ENCODE measurements at places on chromosomes 16 and 17.

DNA sequence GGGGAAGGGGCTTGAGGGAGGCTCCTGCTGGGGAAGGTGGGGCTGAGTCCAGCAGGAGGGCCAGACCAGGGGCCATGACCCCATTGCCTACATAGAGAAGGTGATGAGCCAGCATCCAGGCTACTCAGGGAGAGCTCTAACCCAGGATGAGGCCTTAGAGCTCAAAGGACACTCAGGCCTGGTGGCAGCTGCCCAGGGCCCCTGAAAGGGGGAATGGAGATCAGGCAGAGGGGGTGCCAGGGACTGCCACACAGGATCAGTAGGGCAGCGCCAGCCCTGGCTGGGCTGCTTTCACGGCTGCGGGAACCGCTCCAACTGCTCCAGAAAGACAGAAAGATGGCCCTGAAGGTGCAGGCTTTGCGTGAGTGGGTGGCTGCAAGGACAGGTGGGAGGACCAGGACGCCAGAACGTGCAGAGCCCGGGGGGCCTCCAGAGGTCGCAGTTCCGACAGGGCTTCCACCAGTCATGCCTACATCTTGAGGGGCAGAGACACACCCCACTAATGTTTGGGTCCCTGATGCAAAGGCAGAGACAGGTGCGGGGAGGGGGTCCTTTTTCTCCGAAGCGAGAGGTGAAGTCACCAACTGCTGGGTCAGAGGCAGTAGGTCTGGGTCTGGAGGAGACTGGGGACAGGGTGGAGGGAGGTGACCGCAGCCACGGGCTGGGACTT, 882 bp upstream of the ATP6V0C start:
- DNase-seq: peak; percentile 22

GRCh38 chr17:65666876-65667321, 105.5 kb upstream of the AXIN2 start:
- DNase-seq: no peak

GRCh38 chr16:10992797-10993196, 48.4 kb downstream of the CLEC16A start:
- no peak for DNase-seq

GRCh38 chr17:82241183-82241925, 12.5 kb downstream of the SLC16A3 start:
- DNase-seq: peak; percentile 22

DNA sequence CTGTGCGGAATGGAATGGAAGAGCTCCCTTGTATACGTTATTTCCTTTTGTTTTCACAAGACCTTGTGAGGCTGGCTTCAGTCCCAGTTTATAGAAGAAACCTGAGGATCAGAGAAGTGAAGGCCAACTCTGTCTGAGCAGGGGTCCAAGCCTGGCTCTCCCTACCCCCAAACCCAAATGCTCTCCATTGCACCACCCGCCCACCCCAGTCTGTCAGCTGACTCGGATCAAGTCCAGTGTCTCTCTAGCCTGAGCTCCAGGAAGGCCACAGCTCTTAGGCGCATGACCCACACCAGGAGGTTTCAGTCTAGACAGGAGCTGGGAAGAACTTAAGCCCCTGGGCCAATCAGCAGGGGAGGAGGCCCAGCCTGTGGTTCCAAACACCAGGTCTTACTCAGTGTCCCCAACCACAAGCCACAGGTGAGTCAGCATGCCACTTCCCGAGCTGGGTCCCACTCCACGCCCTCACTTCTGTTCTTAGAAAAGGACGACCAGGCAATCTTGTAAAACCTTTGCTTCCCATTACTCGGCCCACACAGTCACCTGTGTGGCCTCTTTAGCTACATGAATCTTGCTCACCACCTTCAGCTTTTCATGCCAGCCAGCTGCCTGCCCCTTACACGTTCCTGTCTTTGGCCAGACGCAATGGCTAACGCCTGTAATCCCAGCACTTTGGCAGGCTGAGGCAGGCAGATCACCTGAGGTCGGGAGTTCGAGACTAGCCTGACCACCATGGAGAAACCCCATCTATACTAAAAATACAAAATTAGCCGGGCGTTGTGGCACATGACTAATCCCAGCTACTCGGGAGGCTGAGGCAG, 27.8 kb downstream of the TK2 start:
- DNase-seq: peak; percentile 94

GRCh38 chr16:11256661-11257130, 692 bp upstream of the SOCS1 start:
- no peak for DNase-seq

- DNase-seq: no peak
Measured at GRCh38 chr17:1796800-1797199, 32.9 kb downstream of the SMYD4 start.

GRCh38 chr17:50675627-50676026, 32.1 kb downstream of the ANKRD40 start:
- DNase-seq: no peak

DNA sequence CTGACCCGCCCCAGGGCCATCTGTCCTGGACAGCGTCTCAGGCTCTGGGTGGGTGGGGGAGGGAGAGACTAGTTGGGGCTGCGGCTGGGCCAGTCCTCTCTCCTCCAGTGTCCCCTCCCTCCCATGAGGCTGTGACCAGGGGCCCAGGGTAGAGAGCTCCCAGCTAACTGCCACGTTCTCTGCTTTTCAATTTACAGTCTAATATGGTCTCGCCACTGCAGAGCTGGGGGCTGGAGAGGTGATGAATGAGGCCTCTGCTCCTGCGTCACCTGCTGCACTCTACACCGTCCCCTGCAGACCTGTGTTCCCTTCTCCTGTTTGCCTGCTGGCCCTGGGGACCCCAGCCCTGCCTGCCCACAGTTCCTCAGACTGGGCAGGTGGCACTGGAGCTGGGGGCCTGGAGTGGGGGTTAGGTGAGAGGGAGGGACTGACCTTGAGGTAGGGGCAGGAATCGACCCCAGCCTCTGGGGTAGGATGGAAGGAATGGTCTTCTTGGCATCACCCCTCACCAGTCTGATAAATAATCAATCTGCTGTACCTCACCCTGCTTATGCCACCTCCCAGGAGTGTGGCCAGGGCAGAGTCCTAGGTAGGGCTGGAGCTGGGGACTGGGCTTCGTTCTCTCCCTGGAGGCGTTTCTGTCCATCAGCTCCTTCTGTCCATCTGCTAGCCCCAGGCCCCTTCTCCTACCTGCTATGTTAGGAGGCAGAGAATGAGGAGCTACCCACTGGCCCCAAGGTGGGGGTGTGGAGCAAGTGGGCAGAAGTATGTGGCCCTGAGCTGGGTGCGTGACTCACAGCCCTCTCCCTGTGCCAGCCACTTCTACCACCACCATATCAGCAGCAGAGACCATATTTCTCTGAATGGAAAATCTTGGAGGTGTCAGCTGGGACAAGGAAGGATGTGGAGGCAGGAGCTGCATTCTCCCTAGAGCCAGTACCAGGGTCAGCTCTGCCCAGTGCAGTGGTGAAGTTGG, 12.9 kb downstream of the SEZ6 start:
- no peak for DNase-seq

GRCh38 chr16:62079236-62079635, 43.0 kb upstream of the CDH8 start:
- no peak for DNase-seq

GRCh38 chr17:70629902-70630301, 460.6 kb downstream of the KCNJ2 start:
- DNase-seq: no peak

DNA sequence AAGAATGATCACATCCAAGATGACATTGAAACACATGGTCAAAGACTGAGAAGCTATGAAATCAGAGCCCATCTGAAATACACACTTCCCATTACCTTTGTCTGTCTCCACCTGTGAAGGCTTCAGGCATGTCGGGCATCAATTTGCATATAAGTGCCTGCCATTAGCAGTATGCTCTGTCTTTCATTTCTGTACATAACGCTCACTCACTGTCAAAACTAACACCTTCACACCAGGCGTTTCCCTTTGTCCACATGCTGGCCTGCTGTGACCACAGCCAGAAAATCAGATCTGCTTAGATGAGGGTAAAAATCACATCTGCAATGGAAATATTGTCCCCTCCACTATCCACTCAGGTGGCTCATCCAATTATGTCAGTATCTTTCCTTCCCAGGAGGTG, 524.8 kb downstream of the TOX3 start:
- no peak for DNase-seq

- no peak for DNase-seq
Measured at GRCh38 chr17:48102043-48102750, 919 bp upstream of the CBX1 start.

DNA sequence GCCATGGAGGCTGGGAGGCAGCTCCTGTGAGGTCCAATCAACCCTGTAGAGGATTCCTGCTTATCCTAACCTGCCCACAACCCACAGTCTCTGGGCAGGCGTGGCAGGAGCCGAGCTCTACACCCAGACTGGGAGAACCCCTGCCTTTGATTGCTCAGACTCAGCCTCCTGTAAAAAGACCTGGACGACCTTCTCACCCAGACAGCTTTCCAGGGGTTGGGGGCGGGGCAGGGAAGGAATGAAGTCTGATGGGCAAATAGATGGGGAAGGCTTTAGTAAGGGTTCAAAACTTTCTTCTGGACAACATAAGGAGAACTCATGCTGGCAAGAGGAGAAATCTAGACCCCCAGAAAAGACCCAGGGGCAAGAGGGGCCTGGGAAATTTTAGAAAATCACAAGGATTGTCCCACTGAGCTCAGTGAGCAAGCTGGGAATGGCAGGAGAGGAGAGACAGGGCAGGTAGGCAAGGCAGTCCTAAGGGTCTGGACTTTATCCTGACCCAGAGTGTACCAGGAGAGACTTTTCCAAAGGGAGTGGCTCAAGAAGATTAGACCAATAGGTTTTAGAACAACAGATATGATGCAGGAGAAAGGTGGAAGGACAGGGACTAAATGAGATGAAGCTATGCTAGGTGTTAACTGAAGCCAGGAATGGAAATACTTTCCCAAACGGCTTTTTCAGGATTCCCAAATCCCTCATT, 70.8 kb downstream of the TMEM132E start:
- no peak for DNase-seq

GRCh38 chr16:80210787-80211186, 330.0 kb upstream of the DYNLRB2 start:
- DNase-seq: no peak

GRCh38 chr17:74603746-74604145, 11.7 kb upstream of the CD300LD start:
- DNase-seq: no peak

GRCh38 chr17:77528516-77529327, 388.0 kb downstream of the SEC14L1 start:
- DNase-seq: no peak

DNA sequence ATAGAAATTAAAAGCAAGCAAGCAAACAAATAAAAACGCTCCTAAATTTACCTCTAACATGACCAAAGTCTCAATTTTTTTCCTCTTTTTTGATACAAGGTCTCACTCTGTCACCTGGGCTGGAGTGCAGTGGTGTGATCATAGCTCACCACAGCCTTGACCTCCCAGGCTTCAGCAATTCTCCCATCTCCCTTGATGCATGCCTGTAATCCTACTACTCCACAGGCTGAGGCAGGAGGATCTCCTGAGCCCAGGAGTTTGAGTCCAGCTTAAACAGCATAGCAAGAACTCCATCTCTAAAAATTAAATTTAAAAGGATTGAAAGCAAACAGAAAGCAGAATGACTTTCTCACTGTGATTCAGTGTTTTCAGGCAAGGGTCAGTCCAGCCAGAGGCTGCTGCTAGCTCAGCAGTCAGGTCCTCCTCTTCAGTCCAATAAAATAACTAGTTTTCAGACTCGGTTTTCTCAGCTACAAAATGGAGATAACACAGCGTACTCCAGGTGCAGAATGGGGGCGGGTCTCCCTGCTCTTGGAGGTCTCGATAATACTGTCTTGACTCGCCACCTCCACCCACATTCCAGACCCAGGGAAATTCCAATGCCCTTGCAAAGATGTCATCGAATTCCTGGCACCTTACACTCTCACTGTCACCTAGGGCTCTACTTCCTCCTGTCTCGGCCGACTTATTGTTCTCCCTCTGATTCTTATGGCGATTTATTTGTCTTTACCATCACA, 20.7 kb upstream of the MRTFB start:
- DNase-seq: no peak

DNA sequence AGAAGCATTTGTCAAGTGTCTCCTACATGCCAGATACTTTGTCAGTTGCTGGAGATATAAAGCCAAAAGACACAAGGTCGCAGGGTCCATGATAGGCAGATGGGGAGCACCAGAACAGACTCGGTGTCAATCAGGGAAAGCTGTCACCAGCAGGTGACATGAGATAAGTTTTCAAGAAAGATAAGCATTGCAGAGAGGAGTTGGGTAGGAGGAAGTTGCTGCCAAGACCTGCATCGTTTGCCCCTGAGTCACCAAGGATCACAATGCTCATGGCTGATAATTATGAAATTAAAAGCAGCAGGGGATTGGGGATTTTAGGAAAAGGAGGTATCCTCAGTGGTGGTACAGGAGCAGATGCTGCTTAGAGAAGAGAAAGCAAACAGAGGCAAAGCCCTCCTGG, 551.1 kb upstream of the CDH11 start:
- DNase-seq: no peak

GRCh38 chr17:8896087-8896486, 28.6 kb upstream of the PIK3R6 start:
- DNase-seq: no peak

DNA sequence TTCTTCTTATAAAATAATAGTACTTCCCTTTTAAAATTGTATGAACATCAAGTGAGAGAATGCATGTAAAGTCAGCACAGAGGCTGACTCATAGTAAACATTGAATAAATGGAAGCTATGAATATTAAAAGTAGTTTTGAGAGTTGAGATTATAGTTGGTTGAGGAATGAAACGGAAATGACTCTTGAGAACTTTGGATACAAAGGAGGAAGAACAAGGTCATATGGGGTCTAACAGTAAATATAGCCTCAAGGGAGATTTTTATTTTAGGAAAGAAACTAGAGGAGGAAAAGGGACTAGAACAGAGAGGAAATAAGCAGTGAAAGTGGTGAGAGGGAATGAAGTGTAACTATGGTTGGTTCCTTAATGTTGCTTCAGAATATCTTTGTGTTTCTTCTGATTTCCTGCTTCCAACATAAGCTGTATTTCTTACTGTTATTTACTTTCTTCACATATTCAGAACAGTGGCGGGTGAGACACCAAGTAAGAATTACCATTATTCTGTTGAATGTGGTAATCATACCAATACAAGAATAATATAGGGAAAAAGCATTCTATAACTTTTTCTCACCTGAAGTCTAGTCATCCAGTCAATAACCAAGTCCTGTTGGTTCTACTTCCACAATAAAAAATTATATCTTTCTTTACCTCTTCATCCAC, 165.1 kb downstream of the CHD9 start:
- no peak for DNase-seq

DNA sequence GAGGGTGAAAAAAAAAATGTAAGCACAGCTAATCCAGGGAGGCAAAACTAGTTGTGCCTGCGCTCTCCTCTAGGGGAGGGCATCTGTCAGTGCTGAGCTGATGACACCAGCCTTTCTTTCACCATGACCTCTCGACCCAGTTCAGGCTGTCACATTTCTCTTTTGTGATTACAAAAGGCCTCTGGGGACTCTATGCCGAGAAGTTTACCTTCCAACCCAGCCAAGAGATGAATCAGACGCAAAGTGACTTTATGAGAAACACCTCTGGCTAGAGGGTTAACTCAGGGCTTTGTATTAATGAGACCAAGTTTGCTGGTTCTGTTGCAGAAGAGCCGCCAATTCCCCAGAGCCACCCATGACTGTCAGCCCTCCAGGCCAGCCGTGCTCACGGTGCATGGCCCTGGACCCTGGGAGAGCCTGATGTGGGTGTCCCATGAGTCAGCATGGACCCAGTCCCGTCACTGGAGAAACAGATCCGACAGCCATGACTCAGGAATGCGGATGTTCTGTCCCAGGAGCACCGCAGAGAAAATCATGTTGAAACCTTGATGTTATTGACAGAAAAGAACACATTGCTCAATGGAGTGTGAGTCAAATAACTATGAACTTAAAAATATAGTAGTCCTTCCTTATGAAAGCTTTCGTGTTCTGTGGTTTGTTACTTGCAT, 437.2 kb downstream of the HS3ST3B1 start:
- no peak for DNase-seq

GRCh38 chr16:2865651-2866050, 7.7 kb upstream of the PRSS22 start:
- DNase-seq: no peak

Measured in CD4-positive, alpha-beta T cell treated with Interleukin-15 for 4 hours (primary cell).